ENCODE measurements at places on chromosomes 12 and 14.

- peak; percentile 90 for DNase-seq
Observed at GRCh38 chr12:104671409-104672095, 214.8 kb downstream of the CHST11 start.

GRCh38 chr12:58665375-58665774, 254.9 kb downstream of the LRIG3 start:
- DNase-seq, result no peak

DNA sequence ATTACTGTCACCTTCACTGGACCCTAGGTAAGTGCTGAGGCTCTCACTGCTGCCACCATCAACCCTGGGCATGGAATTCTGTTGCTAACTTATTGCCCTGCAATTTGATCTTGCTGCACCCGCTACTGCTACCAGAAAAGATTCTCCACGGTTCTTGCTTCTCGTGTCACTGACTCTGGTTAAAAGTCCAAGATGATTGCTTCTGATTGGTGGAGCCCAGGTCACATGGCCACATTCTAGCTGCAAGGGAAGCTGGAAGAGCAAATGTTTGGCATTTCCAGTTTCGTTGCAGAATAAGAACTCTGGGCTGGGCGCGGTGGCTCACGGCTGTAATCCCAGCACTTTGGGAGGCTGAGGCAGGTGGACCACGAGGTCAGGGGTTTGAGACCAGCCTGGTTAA, 7.5 kb upstream of the VSX2 start:
- DNase-seq, result no peak

DNA sequence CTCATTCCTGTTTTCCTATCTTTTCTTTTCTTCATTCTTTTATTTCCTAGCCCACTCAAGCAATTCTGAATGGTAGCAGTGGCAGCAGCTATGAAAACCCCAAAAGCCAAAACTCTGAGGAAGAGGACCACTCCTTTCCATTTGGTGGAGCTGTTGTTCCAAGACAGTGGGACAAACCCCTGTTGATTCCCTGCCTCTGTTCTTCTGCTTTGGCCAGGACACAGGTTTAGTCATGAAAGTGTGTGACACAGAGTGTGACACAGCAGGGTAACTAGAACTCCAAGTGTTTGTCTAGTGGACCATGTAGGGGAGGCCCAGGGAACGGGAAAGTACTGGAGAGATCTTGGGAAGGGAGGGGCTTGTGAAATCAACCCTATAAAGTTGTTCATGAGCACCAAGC, 71.1 kb downstream of the PTCSC3 start:
- no peak for DNase-seq

DNA sequence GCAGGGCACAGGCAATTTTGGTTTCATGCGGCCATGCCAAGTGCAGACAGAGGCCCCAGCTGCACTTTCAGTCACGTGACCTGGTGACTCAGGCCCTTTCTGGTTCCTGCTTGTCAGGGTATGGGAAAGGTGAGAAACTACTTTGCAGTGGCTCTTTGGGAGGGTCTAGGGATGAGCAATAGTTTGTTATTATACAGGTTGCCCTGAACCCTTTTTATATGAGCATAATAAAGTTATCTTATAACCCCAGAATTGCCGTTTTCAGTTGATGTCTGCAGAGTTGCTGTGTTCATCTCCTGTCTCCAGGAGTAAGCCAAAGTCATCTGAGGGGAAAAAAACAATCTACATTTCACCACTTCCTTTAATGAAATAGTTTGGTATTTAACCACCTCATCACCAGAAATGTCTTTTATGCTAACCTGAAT, 30.9 kb upstream of the EMP1 start:
- DNase-seq, result peak; percentile 88

- DNase-seq, result no peak
Observed at GRCh38 chr12:85273381-85274314, 6.4 kb upstream of the ALX1 start.

All from stimulated activated CD4-positive, alpha-beta T cell treated with anti-CD3 and anti-CD28 coated beads, Interleukin-1b, Interleukin-23, amount 100 ng/mL, for 48 hours (primary cell).